NCI-H1105 treated with DMSO at 0.1 percent for 48 hours (cell line): ENCODE measurements at places on chromosomes 1 and 21.

GRCh38 chr1:227758366-227758765 lies 23.1 kb downstream of the SNAP47 start:
- no peak for DNase-seq

GRCh38 chr21:22280851-22281250 lies 1282.6 kb downstream of the NCAM2 start:
- no peak for DNase-seq

- no peak for DNase-seq
These were observed 7.4 kb downstream of the IFNAR1 start for GRCh38 chr21:33332143-33332542.

GRCh38 chr1:155269381-155269780 lies 3.9 kb downstream of the CLK2 start:
- no peak for DNase-seq

GRCh38 chr1:78032996-78033796 lies 12.6 kb upstream of the GIPC2 start:
- no peak for DNase-seq
